ENCODE measurements at places on chromosomes 4 and X.

DNA sequence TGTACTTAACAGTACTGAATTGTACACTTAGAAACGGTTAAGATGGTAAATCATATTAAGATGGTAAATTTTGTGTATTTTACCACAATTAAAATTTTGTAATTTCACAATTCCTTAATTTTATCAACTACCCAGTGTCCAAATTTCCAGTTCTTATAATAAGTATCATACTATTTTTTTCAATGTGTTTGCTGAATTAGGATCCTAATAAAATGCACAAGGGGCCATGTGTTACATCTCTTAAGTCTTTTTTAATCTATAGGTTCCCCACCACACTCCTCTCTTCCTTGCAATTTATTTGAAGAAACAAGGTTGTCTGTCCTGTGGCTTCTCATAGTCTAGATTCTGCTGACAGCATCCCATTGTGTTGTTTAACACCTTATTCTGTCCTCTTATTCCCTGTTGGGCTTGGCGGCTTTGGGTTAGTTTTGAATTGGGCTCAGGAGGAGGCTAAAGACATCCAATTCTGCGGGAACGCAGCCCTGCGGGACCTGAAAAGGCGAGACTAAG lies 533 bp upstream of the SYAP1 start:
- DNase-seq, result no peak

DNA sequence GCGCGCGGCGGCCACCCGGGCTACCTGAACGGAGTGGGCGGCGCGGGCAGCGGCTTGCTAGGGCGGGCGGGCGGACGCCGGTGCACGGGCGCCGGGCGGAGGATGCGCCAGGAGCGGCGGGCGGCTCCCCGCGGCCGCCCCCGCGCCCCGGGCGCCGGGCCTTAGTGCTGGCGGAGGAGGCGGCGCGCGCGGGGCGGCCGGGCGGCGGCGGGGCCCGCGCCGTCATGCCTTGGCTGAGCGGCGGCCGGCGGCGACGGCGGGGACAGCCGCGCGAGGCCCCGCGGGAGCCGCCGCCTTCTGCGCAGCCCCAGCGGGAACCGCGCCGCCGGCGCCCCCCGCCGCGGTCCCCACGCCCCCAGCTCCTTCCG lies 48.2 kb downstream of the CLDN34 start:
- no peak for DNase-seq

- peak; percentile 31 for DNase-seq
These were observed 10.3 kb downstream of the RTL5 start for GRCh38 chrX:72121383-72121782.

GRCh38 chr4:151415978-151416377 lies 7.0 kb downstream of the FHIP1A start:
- no peak for DNase-seq

- DNase-seq, result no peak
These were observed 206.7 kb upstream of the SLIT2 start for GRCh38 chr4:20044966-20045365.

- DNase-seq, result no peak
These were observed 65.8 kb downstream of the ARHGEF6 start for GRCh38 chrX:136714626-136715599.

GRCh38 chrX:50860518-50860917 lies 46.5 kb upstream of the SHROOM4 start:
- no peak for DNase-seq

DNA sequence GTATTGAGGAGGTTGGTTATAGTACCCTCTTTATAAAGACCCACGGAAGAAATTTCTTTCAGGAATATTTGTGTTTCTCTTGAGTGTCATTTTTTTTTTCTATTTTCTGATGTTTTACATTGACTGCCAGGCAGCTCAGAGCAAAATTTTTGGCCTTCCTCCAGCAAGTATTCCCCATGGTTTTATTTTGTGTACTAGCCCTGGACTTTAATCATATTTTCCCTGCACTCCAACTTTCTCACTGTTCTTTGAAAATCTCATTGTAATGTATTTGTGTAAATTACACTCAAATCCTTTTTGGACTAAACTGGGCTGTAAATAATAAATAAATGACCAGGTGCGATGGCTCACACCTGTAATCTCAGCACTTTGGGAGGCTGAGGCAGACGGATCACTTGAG lies 45.6 kb upstream of the USP46 start:
- DNase-seq, result no peak

- DNase-seq, result peak; percentile 41
These were observed 14.3 kb downstream of the ANTXR2 start for GRCh38 chr4:80058740-80059139.

GRCh38 chrX:125203737-125204578 lies 115.7 kb upstream of the TEX13C start:
- no peak for DNase-seq

DNA sequence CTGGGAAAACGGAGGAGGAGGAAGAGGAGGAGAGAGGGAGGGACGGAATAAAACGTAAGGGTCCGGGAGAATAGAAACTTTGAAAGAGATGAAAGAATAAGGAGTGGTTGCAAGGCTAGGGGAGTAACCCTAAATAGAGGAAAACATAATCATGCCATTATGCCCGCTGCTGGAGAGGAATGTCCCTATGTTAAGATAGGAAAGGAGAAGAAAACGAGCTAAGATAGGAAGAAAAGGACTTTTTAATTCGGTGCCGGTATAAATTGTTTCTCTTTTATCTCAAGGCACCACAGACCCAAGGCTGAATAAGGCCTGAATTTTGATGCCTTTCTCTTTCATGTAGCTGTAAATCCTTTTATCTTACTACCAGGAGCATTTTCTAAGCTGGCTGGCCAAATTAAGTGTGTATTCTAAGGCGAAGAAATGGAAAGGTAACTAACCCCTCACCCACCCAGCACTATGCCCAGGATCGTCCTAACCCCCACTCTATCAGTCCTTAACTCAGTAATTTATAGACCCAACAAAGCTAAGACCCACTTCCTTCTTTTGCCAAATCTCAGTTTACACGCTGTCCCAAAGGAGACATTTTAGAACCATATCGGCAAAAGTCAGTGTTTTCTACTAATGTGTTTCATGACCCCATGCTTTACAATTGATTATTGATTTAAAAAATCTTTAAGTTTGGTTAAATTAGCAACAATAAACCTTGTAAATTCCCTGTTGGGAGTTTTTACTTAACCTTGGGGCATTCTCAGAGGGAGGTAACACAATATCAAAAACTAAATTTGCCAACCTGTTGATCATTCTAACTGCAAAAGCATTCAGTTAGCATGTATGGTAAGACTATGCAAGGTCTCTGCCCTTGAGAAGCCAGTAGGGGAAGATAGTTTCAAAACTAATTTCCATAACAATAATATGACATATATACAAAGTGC lies 1.1 kb upstream of the CUL4B start:
- DNase-seq, result no peak

GRCh38 chr4:160745126-160745525 lies 1418.7 kb downstream of the FSTL5 start:
- no peak for DNase-seq

DNA sequence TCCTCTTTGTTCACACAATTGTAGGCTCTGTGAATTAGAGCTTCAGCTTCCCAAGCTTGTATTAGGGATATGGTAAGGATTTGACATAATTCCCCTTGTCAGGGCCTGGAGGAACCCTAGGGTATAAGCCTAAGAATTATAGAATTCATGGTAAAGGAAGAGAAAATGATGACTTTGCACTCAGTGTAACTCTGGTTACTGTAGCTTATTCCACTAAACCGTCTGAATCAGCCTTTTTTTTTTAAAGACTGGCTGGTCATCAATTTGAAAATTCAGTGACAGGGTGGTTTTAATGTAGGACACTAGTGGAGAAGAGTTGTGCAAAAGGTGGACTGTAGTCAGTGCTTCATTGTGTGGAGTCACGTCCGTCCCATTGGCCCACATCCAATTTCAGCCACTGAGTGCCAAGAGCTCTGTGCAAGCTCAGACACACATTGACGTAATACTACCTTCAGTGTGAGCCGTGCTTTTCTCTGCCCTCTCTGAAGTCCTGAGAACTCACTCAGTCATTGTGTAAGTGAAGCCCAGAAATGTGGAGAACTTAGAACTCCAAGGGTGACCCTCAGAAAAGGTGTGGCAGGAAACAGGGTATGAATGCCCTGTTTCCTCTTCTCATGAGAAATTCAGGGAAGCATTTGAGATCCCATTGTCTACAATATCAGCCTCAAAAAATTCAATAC lies 449.8 kb downstream of the C4orf33 start:
- DNase-seq, result no peak

GRCh38 chr4:145828802-145829485 lies 109.7 kb downstream of the ZNF827 start:
- DNase-seq, result peak; percentile 40

DNA sequence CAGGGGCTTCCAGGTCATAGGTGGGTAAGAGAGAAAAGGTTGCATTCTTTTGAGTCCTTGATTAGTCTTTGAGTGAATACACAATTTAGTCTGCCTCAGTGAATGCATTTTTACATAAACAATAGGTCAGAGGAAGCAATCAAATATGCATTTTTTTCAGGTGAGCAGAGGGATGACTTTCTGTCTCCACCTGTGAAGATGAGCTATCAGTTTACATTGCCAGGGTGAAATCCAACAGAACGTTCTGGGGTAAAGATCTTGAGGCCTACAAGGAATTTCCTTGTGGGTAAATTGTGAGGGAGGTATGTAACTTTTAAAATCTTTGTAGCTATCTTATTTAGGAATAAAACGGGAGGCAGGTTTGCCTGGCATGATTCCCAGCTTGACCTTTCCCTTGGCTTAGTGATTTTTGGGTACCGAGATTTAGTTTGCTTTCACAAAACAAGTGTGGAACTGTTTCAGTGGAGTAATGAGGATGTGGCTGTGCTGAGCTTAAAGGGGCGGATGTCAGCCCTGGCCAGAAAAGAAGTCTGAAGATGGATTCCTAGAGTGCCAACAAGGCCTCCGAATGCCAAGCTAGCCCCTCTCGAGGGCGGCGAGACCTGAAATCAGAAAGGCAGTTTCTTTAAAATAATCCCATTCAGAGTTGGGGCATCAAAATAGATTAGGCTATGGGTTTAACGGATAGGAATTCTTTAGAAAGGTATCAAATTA lies 29.5 kb downstream of the TMEM131L start:
- no peak for DNase-seq

DNA sequence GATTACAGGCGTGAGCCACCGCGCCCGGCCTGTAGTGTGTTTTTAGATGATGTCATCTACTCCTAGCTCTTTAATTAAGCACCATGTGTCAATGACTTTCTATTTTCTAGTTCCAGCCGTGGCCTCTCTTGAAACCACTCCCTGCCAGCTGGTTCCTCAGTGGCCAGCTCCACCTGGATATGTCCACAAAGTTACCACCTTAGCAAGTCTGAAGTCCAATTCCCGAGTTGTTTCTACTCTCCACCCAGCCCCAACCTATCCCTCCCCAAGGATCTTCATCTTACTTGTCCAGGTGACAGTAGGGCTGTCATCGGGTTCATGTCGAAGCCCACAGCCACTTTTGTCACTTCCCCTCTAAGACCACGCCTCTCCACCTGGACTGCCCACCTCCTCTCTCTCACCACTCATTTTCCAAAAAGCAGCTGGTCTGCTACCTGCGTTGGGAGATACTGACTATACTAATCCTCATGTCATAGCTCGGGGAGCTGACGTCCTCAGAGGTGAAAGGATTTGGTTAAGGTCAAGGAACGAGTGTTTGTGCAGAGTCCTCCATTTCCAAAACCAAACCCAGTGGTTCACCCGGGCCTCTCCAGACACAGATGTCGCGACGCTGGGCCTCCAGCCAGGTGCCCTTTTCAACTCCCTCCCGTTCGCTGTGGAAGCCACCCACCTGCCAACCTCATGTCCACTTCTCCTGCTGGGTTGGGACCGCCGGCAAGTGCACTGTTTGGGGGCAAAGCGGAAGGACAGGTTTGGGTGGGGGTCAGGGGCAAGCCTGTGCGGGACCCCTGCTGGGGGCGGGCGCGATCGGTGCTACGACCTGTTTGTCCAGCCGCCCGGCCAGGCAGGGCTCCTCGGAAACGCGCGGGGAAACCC lies 704 bp downstream of the FAM3A start:
- DNase-seq, result peak; percentile 9

GRCh38 chr4:101135371-101136010 lies 211.8 kb downstream of the PPP3CA start:
- no peak for DNase-seq

- no peak for DNase-seq
These were observed 9.5 kb downstream of the NDP start for GRCh38 chrX:43963726-43964125.

DNA sequence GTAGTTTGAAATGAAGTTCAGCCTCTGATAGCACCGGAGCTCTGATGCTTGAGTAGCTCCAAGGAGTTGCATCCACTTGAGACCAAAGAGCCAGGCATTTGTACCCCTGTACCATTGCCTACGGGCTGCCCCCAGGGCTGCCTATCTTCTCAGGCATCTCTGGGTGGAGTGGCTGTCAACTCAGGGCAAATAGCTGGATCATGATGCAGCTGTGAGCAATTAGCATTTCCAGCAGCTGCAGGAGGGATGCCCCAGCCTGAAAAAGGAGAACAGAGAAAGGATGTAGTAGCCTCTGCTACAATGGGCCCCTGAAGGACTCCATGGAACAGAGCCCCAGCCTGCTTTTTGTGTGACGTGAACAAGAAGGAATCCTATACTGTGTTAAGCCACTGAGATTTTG lies 492.6 kb downstream of the BCOR start:
- DNase-seq, result no peak

DNA sequence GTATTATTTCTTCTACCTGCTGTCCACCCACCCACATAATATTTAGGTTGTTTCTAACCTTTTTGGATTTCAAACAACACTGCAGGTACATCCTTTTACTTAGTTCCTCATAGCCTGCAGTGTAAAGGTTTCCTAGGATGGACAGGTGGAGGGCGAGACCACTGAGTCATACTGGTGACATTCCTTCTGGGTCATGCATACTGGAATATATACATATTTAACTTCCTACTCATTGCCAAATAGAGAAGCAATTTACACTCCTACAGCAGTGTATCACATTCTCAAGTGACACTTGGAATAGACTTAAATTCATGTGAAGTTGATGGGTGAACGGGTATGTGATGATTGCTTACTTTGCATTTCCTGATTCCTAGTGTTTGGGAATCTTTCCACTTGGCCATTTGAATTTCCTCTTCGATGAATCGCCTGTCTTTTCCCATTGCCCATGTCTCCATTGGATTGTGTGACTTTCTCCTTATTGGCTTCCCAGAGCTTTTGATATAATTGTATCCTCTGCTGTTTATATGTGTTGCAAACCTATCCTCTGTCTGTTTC lies 8.2 kb upstream of the PPP2R2C start:
- no peak for DNase-seq

- DNase-seq, result no peak
These were observed 53.7 kb upstream of the HPF1 start for GRCh38 chr4:169811476-169811875.
